ENCODE measurements at places on chromosomes 6 and 20.

DNA sequence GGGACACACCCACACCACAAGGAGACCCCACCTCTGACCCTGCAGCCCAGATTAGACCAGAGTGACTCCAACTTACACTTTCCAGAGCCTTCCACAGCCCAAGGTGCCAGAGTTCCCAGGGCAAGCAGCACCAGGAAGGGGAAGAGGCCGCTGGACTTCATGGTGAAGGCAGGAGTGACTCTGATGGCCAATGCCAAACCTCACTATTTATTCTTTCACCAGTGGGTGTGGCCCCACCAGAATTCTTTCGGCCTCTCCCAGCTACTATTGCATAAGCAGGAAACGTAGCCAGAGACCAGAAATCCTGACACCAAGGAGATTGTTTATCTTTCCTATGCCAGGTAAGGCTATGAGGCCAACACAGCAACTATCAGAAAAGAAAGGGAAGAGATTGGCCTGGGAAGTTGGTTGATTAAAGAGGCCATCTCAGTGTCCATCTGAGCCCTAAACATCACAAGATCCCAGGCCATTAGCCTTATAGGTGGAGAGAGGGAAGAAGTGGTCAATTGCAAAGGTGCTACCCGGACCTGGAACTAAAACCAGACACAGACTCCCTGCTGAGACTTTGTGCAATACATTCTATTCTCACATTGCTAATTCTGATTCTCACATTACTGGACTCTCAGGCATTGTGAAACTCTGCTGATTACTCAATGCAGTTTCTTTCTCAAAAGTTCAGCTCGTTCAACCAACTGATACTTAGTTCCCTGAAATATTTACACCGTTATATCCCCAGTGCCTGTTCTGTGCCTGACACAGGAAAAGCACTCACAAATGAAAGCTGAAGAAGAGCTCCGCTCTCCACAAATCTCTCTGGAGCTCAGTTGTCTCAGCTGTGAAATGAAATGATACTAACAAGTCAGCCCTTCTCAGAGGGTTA is at the start of gene SLPI:
TSS of gene SLPI (minus strand) at position 182 of the 880 bp plus-strand sequence. CDS start at position 161, 21 bp downstream.
- peak; percentile 26 for DNase-seq

- DNase-seq: no peak
These were observed 24.5 kb upstream of the SMOC2 start for GRCh38 chr6:168416531-168416930.

GRCh38 chr20:49698477-49698876 is 15.2 kb downstream of the B4GALT5 start:
- DNase-seq: no peak

DNA sequence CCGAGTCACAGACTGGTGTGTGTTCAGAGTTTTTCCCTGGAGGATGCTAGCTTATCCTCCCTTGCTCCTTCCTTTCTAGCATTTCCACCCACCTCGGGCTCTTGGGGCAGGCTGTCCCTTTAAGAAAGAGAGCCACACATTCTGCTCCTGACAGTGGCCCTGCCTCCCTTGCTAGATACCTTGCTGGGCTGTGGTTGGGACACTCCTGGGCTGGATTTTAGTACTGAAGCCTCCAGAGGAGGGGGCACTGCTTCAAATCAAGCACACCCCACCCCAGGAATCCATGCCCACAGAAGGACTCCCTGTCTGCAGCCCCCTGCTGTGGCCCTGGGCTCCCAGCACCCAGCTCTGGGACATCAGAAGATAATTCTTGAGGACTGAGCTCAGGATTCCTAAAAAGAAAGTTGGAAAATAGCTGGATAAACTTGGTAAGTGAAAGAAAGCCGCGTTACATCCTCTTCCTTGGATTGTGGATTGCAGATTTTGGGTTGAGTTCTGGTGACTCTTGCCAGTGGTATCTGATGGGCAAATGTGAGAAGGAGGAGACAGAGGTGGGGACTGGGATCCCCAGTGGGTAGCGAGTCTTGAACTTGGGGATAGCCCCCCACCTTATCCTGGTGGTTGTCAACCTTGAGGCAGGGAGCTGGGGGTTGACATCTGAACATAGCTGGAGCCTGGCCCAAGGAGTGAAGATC is 29.0 kb downstream of the DAAM2 start:
- no peak for DNase-seq

- DNase-seq: no peak
These were observed 267.6 kb upstream of the ID4 start for GRCh38 chr6:19569563-19569962.

DNA sequence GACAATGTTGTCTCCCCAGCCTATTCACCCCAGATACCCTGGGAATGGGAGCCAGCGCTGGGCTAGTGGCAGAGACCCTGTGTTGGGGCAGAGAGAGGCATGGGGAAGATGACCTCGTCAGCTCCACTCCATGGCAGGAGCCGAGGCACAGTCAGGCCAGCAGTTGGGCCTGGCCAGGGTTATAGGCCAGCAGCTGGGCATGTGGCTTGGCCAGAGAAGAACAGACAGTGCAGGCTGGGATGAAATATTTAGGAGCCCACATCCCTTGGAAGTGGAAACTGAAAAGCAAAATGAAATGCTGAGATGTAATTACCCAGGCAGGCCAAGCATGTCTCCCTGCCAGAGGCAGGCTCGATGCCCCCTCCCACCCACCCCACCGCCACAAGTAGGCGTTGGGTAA is 70.0 kb downstream of the GRM4 start:
- DNase-seq: no peak

DNA sequence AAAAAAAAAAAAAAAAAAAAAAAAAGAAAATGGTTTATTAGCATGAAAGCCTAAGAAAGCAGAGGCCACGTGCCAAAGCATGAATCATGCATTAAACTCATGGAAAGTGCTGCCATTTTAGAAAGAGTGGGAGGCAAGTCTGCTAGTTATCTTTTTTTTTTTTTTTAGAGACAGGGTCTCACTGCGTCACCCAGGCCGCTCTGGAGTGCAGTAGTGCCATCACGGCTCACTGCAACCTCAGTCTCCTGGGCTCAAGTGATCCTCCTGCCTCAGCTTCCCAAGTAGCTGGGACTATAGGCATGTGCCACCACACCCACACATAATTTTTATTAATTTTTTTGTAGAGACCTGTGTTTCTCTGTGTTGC is 5.2 kb downstream of the VWA7 start:
- DNase-seq: no peak

- DNase-seq: peak; percentile 68
These were observed 12.4 kb upstream of the ZSCAN9 start for GRCh38 chr6:28212510-28213212.

- peak; percentile 86 for DNase-seq
These were observed 12.3 kb downstream of the TMEM14B start for GRCh38 chr6:10759884-10760329.

- DNase-seq: no peak
These were observed 67.0 kb downstream of the TMEM200A start for GRCh38 chr6:130432838-130433237.

DNA sequence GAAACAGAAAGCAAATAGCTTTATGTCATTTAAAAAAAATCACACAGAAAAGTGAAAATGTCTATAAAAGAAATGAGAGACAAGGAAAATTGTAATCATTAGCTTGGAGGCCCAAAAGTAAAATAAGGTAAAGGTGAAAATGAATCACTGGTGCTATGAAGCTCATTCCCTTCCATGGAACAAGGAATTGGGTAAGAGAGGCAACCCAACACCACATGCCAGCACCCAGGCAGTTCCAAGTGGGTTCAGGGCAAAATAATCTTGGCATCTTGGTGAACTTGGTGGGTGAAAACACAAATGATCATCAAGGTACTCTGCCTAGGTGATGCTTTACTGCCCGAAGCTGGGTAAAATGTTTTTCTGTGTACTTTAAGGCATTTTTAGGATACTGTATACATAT is 16.7 kb downstream of the CST4 start:
- no peak for DNase-seq

DNA sequence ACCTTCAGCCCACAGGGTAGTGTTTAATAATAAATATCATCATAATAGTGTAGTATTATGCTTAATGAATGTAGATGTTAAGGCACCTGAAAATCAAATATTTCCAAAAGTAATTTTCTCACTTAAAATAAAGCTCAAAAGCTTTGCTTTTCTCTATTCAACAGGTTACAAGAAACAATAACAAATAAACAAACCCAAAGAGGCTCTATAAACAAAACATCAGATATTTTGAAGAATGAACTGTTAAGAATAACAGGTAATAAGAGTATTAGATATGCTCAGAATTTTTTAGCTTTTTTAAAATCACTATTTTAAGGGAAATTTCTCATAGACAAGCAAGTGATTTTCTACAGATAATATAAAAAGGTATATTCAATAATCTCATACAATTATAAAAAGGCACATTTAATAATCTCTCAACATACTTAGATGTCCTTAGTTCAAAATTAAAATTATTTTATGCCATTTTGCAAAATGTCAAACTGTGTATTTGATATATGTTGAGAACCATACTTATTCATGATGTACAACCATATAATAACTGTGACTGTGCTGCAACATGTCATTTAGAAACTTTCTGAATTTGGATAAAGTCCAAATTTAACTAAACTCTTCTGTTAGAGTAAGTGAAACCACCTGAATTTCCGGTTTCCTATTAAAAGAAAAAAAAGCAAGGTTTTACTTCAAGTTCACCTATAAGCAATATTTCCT is 35.8 kb downstream of the PHIP start:
- DNase-seq: no peak

DNA sequence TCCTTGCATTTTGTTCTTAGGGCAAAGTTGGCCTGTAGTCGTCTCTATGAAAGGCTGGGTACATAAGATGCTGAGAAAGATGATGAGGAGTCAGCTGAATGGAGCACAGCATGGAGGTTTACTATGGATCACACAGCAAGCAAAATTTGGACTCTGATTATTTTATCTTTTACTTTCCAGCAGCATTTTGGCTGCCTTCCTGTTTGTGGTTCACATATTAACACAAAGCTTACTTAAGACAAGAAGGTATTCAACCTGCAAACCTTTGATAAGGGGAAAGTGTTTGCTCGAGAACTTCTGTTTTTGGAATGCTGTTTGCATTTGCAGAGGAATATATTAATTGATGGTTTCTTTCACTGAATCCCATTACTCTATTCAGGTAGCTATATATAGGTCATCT is 103.1 kb upstream of the ENPP5 start:
- no peak for DNase-seq

DNA sequence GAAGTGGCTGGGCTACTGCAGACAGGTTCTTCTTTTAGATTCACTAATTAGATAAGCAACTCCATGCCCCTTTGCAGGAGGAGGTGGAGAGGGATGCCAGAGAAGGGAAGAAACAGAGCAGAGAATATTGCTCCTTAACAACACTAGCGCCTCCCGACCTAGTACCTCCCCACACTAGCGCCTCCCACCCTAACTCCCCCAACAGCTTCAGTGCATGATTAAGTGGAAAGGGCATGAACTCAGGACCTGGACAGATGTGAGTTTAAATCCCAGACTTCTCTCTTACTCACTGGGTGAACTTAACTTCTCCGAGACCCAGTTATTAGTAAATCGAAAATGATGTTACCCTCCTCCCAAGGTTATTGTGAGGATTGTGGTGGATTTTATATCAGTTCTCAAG is 25.7 kb downstream of the STX11 start:
- no peak for DNase-seq

GRCh38 chr6:30264743-30265142 is 51.5 kb upstream of the TRIM26 start:
- DNase-seq: peak; percentile 3

DNA sequence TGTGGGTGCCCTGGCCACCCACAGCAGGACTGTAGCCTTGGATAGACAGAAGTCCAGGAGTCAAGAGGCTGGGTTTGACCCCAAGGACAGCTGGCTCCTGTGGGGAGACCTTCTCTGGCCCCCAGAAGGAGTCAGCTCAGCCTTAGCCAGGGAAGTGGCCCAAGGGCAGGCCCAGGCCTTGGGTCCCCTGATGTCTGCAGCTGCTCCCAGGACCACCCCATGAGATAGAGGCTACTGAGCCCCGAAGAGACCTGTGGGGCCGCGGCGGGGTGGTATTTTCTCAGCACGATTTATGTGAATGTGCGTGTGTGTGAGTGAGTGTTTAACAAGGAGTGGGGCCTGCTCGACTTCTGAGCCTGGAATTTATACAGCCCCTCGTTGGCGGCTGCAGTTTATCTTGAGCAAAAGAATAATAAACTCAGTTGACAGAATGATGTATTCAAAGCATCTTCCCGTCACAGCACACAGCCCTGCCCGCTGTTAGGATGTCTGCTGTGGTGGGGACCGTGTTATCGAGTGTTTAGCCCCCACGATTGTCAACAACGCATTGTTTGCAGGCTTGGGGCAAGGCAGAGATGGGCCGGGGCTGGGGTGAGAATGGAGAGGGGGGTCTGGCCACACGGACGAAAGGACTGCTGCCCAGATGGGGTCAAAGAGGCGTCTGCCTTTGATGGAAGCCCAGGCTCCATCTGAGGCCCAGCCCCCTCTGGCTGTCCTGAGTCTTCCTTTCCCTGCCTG is 163.3 kb downstream of the VEGFA start:
- no peak for DNase-seq

- no peak for DNase-seq
These were observed 72.5 kb upstream of the GLP1R start for GRCh38 chr6:38976051-38976450.

DNA sequence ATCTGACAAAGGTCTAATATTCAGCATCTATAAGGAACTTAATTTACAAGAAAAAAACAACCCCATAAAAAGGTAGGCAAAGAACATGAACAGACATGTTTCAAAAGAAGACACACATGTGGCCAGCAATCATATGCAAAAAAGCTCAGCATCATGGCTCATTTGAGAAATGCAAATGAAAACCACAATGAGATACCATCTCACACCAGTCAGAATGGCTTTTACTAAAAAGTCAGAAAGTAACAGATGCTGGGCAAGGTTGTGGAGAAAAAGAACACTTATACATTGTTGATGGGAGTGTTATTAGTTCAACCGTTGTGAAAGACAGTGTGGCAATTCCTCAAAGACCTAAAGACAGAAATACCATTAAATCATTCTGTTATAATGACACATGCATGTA is 289.9 kb upstream of the MMS22L start:
- no peak for DNase-seq

- DNase-seq: no peak
These were observed 178.2 kb upstream of the CST7 start for GRCh38 chr20:24770628-24771541.

DNA sequence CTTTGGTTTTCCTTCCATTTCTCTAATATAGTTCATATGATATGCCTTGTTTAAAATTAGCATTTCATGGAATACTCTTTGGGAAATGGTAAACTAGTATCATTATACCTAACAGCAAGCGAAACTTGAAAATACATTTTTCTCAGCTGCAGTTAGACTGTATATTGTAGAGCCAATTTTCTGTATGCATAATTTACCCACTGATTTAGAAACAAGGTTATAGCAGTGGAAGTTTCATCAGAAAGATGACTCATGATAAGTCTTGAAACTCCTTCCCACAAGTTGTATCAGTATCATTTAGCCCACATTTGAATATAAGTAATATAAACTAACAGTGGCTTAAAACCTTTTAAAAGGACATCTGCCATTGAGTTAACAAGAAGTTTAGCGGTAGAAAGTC is 164.8 kb upstream of the BMP5 start:
- peak; percentile 75 for DNase-seq

GRCh38 chr6:118325220-118325860 is 222.8 kb upstream of the PLN start:
- DNase-seq: no peak

GRCh38 chr6:116175344-116175743 is 49.4 kb upstream of the COL10A1 start:
- DNase-seq: no peak

GRCh38 chr6:126672649-126673048 is 332.7 kb downstream of the CENPW start:
- DNase-seq: peak; percentile 7
